ENCODE measurements at places on chromosomes 3 and 15.

- DNase-seq: peak; percentile 54
Measured at GRCh38 chr3:119034256-119035013, at the start of gene IGSF11. Gene IGSF11, minus strand, starts transcription at chr3:119034846. Its CDS starts 264 bp downstream, at chr3:119034582.

DNA sequence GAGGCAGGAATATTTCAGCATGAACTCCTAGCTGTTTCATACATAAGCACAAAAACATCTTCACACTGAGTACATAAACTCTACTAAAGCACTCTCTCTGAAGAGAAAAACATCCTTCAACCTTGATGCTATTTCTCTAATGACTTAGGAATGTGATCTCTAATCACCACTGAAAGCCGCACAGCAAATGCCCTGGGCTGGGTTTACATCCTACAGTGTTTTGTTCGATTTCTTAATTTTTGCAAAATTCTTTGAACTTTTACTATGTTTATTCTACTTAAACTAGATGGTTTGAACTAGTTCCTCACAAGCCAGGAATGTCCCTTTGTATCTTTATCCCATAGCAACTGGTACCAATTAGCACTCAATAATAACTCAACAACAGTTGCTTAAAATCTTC is 130.9 kb upstream of the ABI3BP start:
- DNase-seq: no peak

DNA sequence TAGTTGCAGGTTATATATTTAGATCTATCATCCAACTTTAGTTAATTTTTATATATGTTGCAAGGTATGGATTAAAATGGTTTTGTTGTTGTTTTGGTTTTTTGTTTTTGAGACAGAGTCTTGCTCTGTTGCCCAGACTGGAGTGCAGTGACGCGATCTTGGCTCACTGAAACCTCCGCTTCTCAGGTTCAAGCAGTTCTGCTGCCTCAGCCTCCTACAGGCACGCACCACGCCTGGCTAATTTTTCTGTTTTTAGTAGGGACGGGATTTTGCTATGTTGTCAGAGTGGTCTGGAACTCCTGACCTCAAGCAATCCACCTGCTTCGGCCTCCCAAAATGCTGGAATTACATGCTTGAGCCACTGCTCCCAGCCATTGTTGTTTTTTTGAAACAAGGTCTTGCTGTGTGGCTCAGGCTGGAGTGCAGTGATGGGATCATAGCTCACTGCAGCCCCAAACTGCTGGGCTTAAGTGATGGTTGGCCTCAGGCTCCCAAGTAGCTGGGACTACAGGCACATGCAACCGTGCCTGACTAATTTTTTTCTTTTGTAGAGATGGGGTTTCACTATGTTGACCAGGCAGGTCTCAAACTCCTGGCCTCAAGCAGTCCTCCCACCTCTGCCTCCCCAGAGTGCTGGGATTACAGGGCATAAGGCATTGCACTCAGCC is 92.0 kb downstream of the ZNF609 start:
- no peak for DNase-seq

GRCh38 chr3:126858887-126859286 is 124.0 kb upstream of the PLXNA1 start:
- DNase-seq: no peak

DNA sequence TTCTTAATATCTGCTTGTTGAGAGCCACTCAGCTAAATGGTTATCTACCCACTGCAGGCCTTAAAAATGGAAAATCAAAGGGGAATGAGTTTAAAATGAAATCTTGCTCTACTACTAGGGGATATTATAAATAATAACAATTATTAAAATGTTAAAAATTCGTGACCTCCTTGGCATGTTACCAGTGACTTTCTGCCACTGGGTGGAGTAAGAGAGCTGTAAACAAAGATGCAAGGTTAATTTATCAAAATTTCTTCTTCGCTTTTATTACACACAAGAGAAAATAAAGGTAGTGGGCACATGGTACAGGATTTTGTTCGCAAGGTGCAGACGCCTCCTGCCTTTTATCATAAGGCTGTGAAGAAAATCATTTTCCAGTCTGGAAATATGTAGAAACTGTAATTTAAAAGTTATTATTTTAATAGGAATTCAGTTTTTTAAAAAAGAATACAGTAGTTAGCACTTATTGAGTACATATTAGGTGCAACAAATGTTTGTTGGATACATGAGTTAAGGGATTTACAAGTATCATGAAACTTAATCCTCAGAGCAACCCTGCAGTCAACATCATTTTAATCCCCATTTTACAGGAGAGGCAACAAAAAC is 272.6 kb downstream of the SUCLG2 start:
- DNase-seq: no peak

All from T-helper 9 cell (primary cell).